D721Med (cell line): ENCODE measurements at places on chromosomes 4 and X.

DNA sequence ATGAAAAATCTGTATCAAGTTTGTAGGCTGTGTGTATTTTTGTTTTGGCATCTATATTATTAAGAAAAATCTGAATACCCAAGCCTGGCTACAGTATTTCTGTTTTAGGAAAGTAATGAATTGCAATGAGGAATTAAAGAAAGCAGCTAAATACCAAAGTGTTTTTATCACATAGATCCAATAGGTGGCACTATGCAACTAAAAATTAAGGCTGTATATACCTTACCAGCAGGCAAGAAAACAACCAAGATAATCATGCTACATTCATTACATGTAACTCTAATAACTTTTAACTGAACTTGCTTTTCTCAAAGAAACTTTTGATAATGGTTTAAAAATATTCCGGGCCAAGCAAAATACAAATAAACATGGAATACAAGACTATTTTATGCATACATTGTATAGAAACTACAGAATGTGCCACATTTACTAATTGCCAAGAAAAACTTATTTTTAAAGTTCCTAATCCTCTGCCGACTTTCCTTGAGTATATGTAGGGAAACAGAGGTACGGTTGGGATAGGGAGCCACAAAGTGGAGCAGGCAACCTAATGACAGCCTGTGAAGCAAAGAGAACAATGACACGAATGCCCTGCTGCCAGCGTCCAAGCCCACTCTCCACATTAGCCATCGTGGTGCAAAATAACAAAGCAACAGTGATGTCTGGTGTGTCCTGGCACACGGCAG is 63.7 kb downstream of the SEC24D start:
- no peak for DNase-seq

GRCh38 chrX:139720136-139720535 is 12.2 kb upstream of the MCF2 start:
- no peak for DNase-seq

GRCh38 chr4:106981431-106981830 is 54.7 kb downstream of the DKK2 start:
- no peak for DNase-seq

DNA sequence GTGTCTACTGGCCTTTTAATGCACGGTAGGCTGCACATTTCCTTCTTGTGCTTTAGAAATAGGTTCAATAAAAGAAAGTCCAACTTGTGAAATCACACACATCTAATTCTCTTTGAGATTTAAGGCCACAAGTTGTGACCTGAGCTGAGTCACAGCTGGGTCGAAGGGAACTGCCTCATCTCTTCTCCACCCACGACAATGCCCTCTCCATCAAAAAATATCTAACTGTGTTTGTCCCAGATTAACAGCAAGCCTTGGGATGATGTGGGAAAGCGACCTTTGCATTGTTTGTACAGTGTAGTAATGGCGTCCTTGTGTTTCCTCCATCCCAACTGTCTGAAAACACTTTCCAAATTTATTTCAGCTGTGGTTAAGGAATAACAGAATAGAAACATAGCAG is 168.9 kb downstream of the AMELX start:
- DNase-seq: no peak

GRCh38 chrX:104098919-104099318 is 13.4 kb upstream of the ZCCHC18 start:
- no peak for DNase-seq

GRCh38 chr4:165439344-165439743 is 60.5 kb downstream of the CPE start:
- DNase-seq: no peak

- DNase-seq: no peak
Observed at GRCh38 chr4:15063341-15063740, 61.1 kb downstream of the CPEB2 start.

DNA sequence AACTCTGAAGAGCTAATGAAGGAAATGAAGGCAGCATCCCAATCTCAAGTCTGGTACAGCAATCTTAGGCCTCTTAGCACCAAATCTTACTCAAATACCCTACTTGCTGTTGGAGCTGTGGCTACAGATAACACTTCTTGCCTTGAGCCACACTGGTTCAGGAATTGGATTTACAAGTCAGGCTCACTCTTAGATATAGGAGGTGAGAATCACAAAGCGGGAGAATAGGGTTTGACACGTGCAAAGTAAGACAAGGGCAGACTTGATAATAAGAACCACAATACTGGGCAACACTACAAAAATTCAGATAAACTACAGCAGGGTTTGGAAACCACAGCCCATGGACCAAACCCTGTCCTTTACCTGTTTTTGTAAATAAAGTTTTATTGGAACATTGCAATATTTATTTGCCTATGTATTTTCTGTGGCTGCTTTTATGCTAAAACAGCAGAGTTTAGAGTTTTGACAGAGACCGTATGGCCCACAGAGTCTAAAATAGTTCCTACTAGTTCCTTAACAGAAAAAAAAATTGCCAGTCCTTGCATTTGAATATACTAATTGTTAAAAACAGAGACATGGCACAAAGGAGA is 9.3 kb upstream of the CUL4B start:
- no peak for DNase-seq

- DNase-seq: no peak
Observed at GRCh38 chr4:54276641-54277430, 47.7 kb downstream of the PDGFRA start.

- DNase-seq: no peak
Observed at GRCh38 chr4:20447103-20447502, 195.4 kb downstream of the SLIT2 start.

- no peak for DNase-seq
Observed at GRCh38 chrX:101452056-101452455, 33.2 kb upstream of the ARMCX4 start.

DNA sequence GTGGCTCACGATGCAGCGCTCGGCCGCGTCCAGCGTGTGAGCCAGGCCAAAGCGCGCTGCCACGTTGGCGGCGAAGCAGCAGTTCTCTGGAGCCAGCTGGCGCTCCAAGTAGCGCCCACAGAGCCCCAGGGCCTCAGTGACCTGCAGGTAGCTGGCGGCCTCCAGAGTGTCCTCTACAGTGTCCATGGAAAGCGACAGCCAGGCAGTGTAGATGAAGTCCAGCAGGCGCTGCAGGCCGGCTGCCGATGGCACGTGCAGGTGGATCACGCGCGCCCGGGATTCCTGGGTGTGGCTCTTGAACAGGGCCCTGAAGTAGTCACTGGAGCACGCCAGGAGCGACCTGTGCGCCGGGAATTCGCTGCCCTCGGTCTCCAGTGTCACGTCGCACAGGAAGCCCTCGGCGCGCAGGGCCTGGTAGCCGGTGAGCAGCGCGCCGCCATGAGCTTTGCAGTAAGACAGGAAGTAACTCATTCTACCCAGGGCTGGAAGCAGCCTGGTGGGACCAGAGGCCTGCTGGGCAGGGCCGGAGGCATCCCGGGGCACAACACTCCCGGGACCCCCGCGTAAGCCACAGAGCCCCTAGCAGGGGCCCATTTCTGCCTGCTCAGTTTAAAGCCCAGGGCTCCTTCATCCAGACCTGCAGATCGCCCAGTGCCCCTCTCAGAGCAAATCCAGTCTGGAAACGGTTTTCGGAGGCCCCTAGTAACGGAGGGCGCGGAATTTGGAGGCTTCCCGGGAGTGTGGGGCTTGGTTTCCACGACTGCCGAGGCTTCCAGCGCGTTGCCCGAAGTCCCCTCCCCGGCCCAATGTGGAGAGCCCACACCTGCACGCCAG is 595 bp downstream of the KLHL34 start:
- no peak for DNase-seq

DNA sequence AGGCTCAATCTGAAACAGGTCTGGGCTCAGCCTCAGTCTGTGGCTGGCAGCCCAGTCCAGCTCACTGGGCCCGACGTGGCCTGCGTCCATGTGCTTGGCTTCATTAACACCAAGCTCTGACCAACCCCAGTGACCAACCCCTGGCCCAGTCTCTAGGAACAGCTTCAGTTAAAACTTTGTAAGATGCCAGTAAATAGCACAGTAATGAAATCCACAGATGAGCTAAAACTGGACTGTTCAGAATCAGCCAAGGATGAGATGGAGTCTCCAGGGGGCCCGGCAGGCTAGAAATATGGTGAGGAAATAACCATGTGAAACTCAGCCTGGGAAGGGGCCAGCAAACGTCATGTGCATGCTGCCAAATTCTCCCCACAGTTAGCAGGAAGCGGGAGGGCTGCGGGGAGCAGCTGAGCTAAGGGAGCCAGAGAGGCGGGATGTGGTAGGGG is 37.1 kb upstream of the XPNPEP2 start:
- no peak for DNase-seq

GRCh38 chr4:133865612-133866327 is 335.8 kb downstream of the PABPC4L start:
- DNase-seq: no peak

- DNase-seq: no peak
Observed at GRCh38 chr4:82789025-82789776, 9.4 kb downstream of the SCD5 start.
